Natural killer cell treated with Interleukin-12 subunit alpha and Interleukin-12 subunit beta and Interleukin-15 and Interleukin-18, amount 100 ng/mL, for 72 hours (primary cell): ENCODE measurements at places on chromosomes 3 and 15.

- DNase-seq = no peak
These were observed 608 bp upstream of the SLC6A6 start for GRCh38 chr3:14401692-14402303.

DNA sequence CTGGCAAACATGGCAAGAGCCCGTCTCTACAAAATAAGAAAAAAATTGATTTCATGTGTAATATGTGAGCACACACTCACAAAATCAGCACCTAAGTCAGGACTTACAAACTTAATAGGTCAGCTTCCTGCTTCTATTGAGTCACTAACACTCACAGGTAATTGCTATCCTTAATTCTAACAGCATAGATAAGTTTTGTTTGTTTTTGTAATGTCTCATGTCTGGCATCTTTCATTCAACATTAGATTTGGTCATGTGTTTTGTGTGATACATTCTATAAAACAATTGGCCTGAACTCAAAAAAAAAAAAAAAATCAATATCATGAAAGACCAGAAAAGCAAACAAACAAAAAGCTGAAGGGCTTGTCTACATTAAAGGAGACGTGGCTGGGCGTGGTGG, 564.7 kb downstream of the AGBL1 start:
- no peak for DNase-seq

GRCh38 chr15:78749831-78750230, 61.4 kb downstream of the ADAMTS7 start:
- no peak for DNase-seq

DNA sequence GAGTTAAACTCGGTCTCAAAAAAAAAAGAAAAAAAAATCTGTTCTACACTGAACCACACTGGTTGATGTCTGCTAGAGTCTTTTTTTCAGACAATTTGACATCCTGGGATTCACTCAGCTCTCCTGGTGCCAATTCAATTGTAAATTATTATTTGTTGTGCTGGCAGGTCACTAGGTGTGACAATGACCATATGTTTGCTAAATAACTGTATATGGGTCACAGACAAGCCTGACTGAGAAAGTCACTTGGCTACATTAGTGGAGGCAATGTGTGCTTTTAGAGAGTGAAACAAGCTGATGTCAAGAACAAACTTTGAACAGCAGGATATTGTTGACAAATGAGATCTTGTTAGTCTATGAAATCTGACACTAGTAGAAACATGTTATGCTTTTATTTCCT, 1379.1 kb downstream of the ZPLD1 start:
- no peak for DNase-seq

GRCh38 chr3:197807969-197808587, 17.0 kb downstream of the LRCH3 start:
- no peak for DNase-seq

- DNase-seq = no peak
These were observed 40.5 kb downstream of the ZNF609 start for GRCh38 chr15:64500695-64501395.

DNA sequence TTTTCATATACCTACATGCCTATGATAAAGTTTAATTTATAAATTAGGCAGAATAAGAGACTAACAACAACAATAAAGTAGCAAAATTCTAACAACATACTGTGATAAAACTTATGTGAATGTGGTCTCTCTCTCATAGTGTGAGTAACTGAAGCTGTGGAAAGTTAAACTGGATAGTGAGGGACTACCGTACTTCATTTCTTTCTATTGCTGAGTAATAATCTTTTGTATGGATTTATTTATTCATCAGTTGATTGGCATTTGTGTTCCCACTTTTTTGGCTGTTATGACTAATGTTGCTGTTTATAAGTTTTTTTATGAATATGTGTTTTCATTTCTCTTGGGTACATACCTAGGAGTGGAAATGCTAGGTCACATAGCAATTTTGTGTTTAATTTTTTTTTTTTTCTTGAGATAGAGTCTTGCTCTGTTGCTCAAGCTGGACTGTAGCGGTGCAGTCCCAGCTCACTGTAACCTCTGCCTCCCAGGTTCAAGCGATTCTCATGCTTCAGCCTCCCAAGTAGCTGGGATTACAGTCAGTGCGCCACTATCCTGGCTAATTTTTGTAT, 41.0 kb downstream of the RNF111 start:
- no peak for DNase-seq

DNA sequence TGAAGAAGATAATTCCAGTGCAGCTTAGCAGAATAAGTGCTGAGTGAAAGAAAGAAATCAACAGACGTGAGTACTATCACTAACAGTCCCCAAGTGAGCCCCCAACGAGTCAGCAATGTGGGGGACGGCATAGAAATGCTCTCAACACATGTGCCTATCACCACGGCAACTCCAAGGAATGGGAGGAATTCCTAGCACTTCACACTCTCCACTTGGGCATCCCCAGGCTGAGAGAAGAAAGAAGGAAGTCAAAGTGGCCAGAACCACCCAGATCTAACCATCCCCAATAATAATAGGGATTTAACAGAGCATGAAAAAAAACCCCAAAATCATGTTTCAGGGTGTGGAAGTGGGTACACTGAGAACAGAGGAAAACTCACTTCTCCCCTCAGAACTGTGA, 29.3 kb upstream of the CPNE4 start:
- DNase-seq = no peak

DNA sequence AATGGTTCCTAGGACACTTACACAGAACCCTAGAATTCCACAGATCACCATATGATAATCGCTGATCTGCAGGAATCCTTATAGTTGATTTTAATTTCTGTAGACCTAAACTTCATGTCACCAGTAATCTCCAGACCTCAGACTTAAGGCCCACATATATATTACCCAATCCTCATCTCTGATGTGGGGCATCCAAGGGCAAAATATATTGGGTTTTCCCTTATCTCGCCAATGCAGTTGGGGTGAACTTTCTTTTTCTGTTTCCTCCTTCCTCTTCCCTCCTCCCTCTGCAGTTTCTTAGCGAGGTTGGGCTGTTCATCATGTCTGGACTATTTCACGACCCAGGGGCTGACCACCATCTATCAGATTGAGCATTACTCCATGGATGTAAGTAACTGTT, 230.2 kb downstream of the P3H2 start:
- DNase-seq = no peak

- DNase-seq = no peak
These were observed 15.7 kb downstream of the CIDEC start for GRCh38 chr3:9864200-9864927.

- DNase-seq = no peak
These were observed 92.5 kb downstream of the ADAMTS17 start for GRCh38 chr15:100249096-100249815.

GRCh38 chr3:30475038-30475808, 131.2 kb upstream of the TGFBR2 start:
- DNase-seq = no peak

DNA sequence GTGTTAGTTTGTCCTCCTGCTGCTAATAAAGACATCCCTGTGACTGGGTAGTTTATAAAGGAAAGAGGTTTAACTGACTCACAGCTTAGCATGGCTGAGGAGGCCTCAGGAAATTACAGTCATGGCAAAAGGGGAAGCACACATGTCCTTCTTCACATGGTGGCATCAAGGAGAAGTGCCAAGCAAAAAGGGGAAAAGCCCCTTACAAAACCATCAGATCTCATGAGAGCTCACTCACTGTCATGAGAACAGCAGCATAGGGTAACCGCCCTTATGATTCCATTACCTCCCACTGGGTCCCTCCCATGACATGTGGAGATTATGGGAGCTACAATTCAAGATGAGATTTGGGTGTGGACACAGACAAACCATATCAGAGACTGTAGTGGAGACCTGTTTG, 27.0 kb downstream of the TM2D3 start:
- DNase-seq = no peak

- no peak for DNase-seq
These were observed 1.3 kb downstream of the GOLGA8A start for GRCh38 chr15:34436126-34436955.

DNA sequence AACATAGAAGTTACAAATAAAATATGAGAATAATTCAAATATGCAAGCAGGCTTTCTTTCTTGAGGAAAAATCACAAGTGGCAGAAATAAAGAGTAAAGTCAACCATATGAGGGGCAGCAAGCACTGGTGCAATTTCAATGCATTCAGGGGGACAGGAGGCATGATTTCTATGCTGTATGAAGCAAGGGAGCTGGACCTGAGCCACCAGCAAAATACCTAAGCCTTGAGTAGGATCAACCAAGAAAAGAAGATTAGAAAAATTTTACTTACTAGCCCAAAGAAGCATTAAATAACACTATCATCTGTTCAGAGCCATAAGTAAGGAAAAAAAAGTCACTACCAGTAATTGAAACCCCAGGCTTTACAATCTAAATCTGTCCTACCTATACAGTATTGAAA, 6.3 kb downstream of the ADGRG7 start:
- DNase-seq = no peak

DNA sequence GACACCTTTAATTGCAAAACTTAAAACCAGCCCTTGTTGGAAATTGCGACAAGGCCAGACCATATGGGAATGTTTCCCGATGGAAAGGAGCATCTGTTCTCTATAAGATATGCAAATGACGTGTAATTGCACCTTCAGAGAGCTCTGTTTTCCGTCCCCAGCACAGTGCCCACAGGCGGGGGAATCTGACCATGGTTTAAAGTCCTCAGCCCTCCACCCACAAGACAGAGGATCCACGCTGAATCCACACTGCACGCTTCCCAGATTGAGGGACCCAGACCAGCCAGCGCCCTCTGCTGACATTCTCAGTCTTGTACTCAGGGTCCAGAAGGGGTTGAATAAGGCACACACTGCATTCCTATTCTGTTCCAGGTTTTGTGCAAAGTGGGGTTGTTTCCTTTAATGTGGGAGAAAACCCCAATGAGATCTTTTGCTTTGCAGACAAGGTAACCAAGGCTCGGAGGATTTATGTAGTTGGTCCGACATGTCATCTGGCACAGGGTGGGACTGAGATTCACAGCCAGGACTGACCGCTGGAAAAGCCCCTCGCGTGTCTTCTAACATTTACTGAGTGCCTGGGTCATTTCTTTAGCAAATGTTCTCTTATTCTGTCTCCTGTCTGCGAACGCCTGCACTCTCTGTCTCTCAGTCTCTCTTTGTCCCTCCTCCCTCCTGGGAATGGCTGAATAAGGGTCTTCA, 36.8 kb upstream of the KLHL25 start:
- DNase-seq = no peak

DNA sequence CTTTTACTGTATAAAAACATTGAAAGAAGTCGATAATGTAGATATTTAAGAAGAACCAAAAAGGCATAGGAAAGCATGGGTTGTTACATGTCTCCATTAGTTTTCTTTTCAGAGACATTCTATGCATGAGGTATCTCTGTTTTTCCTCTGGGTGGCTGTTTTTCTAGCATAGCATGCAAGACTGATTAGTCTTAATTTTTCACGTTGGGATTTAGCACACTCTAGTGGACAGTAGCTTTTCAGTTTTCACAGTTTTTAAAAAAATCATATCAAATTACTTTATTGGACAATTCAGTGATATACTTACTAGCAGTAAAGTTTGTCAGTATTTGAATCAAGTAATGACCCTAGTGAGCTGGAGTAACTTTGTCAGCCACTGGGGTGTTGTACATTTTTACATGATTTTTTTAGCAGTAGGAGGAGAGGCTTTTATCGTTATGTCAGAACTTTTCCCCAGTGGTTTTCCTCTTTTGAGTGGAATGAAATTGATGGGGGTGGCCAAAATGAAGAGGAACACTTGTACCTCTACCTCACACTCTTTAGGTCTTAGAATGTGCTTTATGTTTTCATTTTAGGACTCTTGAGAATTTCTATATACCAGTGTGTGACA, 57.2 kb downstream of the SEC22A start:
- DNase-seq = no peak

- no peak for DNase-seq
These were observed 750.0 kb downstream of the ZPLD1 start for GRCh38 chr3:103184772-103185171.
